Eye (tissue), 1 donor: ENCODE measurements at places on chromosomes 16 and 17.

GRCh38 chr17:49764559-49765180 is 739 bp upstream of the FAM117A start:
- no peak for DNase-seq

DNA sequence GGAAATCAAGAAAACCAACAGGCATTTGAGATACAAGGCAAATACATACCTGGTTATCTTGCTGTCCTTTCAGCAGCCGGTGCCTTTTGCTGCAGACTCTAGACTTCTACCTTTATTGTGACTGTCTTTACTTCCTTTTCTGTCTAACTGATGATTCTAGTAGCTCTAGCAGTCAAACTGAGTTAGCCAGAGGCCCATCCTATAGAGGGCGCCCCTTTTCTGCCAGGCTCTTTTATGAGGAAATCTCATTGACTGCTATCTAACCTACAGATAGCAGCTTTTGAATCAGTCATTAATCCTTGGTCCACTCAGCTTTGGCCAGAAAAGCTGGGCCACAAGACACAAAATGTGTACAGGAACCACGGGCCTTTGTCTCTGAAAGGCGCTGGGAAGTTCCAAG is 87.5 kb upstream of the WSB1 start:
- no peak for DNase-seq

- no peak for DNase-seq
Observed at GRCh38 chr17:36851250-36851649, 86.0 kb upstream of the LHX1 start.

GRCh38 chr17:74903034-74903433 is 9.6 kb upstream of the FADS6 start:
- DNase-seq: no peak

- no peak for DNase-seq
Observed at GRCh38 chr17:78379131-78379491, 662 bp downstream of the PGS1 start.

GRCh38 chr17:38704606-38705522 is at the start of gene MLLT6:
TSS of gene MLLT6 (plus strand) at chr17:38705273. CDS start at chr17:38705633, 360 bp downstream.
- DNase-seq: peak; percentile 93

DNA sequence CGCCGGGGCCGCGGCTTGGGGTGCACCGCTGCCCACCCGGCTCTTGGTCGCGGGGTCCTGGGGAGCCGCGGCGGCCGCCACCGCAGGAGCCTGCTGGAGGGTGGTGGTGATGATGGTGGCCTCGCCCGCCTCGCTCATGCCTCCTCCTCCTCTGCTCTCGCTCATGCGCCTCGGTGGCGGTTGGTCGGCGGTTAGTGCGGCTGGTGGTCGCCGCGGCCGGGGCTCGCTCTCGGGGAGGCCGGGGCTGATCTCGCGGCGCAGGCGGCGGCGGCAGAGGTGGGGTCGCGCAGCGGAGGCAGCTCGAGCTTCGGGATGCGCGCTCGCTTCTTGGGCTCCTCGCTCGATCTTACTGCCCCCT is 41.6 kb downstream of the AHSP start:
- peak; percentile 35 for DNase-seq

DNA sequence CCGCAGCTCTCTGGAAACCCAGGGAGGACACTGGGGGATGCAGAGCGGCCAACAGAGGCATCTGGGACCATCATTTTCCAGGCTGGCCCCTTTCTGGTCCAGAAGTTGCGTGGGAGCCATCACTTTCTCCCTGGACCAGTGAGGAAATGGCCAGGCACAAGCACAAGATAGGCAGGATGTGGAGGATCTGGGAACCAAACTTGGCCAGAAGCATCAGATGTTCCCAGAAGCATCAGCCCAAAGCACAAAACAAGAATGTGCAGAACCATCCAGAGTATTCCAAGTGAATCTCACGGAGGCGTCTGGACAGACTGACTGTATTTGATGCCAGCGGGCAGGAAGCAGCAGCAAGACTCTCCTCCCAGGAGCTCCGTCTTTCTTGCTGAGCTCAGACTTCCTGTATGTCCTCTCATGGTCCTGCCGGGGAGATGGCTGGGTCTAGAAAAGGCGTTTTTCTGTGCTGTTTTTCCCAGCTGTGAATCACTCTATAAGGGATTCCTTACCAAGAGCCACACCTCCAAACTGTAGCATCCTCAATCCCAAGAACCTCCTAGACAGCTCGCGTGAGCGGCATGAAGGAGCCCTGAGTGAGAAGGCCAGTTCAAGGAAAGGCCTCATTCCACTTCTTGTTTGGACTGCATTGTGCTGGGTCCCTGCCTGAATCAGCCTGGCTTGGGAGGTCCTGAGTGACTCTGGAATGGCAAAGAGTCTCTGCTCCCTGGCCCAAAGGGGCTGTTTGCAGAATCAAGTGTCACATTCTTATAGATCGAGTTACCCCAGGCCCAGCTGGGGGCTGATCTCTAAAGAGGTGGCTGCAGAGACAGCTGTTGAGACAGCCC is 49.5 kb upstream of the MTSS2 start:
- no peak for DNase-seq

GRCh38 chr17:34760931-34761495 is 181.6 kb downstream of the TMEM132E start:
- DNase-seq: no peak

DNA sequence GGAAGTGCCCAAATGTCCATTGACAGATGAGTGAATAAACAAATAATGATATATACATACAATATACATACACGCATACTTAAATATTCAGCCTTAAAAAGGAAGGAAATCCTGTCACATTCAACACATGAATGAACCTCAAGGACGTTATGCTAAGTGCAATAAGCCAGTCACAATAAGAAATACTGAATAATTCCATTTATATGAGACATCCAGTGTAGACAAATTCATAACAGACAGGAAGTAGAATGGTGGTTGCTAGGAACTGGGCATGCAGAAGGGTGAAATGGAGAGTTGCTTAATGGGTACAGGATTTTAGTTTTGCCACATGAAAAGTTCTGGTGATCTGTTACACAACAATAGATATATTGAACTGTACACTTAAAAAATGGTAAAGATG is 8.8 kb upstream of the ITGB4 start:
- no peak for DNase-seq

DNA sequence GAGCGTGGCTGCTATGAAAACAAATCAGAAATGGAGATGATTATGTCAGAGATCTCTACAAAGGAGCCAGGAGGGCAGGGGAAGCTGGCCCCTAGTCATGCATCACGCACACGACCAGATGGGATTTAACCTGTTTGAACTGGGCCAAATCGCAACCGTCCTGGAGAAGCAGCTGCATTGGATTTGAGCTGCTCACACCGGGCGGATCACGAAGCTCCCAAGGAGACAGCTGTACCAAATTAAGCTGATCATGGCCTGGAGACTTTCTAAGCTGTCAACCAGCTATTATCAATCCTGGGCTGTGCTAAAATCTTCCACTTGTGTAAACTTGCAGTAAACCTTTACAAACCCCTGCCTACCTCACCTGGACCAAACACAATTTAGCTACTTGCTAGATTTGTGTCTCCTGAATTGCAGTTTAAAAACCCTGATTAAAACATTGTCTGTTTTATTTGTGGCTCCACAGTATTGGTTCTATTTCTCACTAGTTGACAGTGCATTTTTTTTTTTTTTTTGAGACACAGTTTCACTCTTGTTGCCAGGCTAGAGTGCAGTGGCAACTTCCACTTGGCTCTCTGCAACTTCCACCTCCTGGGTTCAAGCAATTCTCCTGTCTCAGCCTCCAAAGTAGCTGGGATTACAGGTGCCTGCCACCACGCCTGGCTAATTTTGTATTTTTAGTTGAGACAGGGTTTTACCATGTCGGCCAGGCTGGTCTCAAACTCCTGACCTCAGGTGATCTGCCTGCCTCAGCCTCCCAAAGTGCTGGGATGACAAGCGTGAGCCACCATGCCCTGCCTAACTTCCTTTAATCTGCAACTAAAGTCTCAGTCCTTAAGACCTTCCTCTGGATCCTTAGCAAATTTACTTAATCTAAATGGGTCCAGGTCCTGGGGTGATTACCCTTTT is 98.3 kb upstream of the GRIN2A start:
- DNase-seq: peak; percentile 42

- peak; percentile 60 for DNase-seq
Observed at GRCh38 chr17:55641676-55642081, 81.0 kb downstream of the TMEM100 start.

GRCh38 chr17:80545499-80545826 is 825 bp downstream of the RPTOR start:
- no peak for DNase-seq

- peak; percentile 51 for DNase-seq
Observed at GRCh38 chr17:42980766-42981397, 517 bp downstream of the RUNDC1 start.

DNA sequence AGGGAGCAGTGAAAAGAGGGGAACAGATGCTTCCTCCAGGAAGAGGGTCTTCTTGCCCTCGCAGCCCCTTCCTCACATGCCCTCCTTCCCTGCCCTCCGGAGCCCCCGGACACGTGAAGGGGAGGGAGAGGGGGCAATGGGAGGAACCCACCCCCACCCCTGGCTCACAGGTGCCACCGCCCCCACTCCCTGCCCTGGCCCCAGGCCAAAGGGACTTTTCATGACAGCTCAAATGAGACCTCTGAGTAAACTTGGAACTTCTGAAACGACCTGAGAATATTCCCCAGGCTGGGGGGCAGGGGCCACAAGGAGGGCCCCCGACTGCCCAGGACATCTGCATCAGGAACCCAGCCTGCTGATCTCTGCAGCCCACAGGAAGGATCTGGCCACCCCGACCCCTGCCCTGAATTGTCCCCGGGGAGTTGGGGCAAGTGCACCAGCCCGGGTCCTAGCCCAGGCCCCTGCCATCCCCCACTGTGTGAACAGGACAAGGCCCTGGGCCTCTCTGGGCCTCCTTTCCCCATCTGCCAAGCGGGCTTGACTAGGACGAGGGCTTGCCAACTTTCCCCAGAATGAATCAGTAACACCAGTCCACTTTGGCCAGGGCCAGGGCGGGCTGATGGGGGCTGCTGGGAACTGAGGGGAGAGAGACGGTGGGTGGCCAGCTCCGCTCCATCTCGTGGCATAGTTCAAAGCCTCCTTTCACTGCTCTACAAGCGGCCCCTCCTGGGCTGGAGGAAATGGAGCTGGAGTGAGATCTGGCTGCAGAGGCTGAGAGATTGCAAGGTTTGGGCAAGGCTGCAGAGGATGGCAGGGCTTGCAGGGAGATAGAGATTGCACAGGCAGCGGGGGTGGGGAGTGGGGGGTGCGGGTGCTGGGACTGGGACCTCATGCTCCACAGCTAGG is 3.8 kb downstream of the IL21R start:
- DNase-seq: no peak

DNA sequence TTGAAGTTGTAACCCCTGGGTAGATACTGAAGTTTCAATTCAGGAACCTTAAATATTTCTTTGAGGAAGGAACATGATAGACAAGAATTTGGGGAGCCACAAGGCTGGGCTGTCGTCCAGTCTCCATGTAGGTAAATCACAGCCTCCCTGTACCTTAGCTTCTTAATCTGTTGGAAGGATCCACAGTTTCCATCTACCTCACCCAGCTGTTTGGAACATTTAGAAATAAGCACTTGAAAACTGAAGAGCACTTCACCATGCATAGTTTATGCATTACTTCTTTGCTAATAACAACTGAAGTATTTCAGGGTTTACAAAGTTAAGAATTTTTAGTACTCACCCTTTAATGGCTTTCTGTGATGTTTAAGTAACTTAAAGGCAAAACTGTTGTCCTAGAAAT is 17.2 kb downstream of the TXNDC11 start:
- DNase-seq: no peak

- DNase-seq: no peak
Observed at GRCh38 chr17:38441429-38442061, 13.3 kb downstream of the ARHGAP23 start.

DNA sequence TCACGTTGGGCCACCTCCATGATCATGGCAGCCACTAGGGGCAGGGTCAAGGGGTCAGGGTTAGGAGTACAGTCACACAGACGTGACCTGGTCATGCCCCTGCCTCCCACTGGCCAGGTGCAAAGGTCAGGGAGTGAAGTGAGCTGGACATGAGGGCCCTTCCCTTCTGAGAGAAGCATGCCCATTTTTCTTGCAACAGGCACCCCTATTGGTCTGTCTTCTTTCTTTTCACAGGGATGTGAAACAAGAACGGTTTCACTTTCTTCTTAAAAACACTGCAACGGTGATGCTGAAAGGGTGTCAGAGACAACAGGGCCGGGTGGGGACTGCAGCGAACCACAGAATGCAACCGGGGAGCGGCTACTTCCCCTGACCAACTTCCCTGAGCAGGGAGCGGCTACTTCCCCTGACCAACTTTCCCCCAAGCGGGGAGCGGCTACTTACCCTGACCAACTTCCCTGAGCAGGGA is 52.1 kb upstream of the DOC2B start:
- DNase-seq: no peak

GRCh38 chr16:50571786-50572185 is 23.6 kb downstream of the NKD1 start:
- DNase-seq: no peak

DNA sequence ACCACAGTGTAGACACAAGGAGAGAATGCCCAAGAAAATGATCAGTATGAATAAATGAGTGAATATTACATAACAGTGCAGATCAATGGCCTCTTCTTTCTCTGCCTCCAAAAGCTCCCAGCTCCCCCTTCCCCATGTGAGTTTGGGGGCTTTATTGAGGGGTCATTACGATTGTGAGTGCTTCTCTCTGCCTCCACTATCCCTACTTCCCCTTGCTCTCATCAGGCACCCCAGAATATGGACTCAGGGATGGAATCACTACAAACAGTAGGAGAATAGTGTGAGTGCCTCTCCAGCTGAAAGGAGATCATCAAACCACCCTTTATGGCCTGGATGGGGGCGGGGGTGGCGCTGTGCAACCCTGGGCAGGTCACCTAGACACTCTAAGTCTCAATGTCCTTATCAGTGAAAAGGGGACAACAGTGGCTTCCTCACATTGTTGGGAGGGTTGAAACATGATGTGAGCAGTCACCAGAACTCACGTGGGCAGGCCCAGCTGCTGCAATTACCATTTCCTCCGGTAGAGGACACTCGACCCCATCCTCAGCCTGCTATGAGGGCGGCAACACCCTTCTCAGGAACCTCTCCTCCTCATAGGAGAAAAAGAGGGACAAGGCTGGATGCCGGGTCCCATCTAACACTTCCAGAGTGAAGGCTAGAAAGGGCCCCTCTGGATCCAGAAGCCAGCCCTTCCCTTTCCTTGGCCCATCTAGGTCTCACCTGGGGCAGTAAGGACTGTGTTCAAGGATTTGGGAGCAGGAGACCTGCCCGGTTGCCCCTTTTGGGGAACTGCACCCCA is 2.1 kb upstream of the EPOP start:
- DNase-seq: peak; percentile 95

DNA sequence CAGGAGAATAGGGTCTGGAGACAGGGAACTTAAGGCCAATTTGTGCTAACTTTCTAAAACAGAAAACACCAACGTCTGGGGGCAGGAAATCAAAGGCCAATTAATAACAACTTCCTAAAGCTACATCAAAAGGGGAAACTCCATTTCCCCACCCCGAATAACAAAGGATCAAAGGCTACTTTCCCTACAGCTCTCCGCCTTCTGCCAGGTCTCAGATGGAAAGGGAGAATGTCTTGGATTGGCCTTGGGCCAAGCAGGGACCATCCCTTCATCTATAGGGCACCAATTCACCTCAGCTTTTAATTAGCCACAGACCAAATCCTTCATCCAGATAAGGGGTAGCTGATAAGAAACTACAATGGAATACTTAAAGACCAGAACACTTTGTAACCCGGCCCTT is 116.9 kb upstream of the ZKSCAN2 start:
- DNase-seq: no peak
